ENCODE measurements at places on chromosomes 2 and 18. TPM values are rescaled to one million over a fixed set of nuclear protein-coding genes. Genes with fewer than 3 reads are reported as not detected.

Gene TMEM182
- 4.0 TPM for total RNA-seq

GRCh38 chr18:72360634-72361033 is 183.5 kb downstream of the CBLN2 start:
- DNase-seq, result no peak
- no peaks in the 10 kb centered on the region for H3K36me3 ChIP-seq
- H3K4me3 ChIP-seq, result no peak overlapping the region
- no peak overlapping the region for H3K27ac ChIP-seq
- no peaks in the 10 kb centered on the region for H3K4me1 ChIP-seq

- no peak overlapping the region for H3K4me3 ChIP-seq
- no peak for DNase-seq
- peaks cover 29% of the 10 kb centered on the region for H3K27me3 ChIP-seq
- no peaks in the 10 kb centered on the region for H3K36me3 ChIP-seq
- no peak overlapping the region for H3K27ac ChIP-seq
Measured at GRCh38 chr18:12409469-12409868, 1.7 kb downstream of the PRELID3A start.

Gene SGPP2
- total RNA-seq, result 23.0 TPM

GRCh38 chr18:3472681-3473544 is 22.9 kb downstream of the TGIF1 start:
- no peak overlapping the region for H3K27ac ChIP-seq
- no peak overlapping the region for H3K4me3 ChIP-seq
- H3K36me3 ChIP-seq, result no peaks in the 10 kb centered on the region
- H3K4me1 ChIP-seq, result peaks cover 9% of the 10 kb centered on the region

DNA sequence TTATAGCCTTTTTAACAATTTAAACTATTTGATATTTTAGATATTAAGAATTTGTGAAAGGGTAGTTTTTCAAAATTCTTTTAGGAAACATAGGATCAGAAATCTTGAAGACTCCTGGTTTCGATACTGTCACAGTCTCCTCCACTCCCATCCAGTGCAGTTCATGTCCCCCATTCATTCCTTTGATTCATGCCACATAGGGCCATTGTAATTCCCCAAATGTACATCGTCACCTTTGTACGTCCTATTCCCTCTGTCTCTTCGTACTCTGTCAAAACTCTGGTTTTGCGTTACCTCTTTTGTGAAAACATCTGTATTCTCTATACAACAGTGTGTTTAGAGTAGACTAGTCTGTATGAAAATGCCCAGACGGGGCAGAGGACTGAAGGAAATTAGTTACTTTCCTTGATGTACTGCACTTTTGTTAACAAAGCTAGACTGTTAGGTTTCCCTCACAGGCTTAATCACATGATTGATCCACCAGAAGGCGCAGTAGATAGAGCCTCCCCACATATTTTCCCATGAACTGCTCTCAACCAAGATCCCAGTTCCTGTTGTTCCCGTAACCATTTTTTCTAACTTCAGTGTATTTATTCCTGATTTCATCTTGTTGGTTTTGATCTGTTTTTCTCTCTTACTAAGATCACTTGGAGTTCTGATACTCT is 2.5 kb downstream of the MRPL35 start:
- no peak for DNase-seq
- no peak overlapping the region for H3K4me3 ChIP-seq
- no peaks in the 10 kb centered on the region for H3K27me3 ChIP-seq
- peaks cover 9% of the 10 kb centered on the region for H3K36me3 ChIP-seq

Gene LOXL3
- 1.5 TPM for total RNA-seq

Gene FOXD4L1
- 0.17 TPM for total RNA-seq

- DNase-seq, result no peak
- H3K27me3 ChIP-seq, result no peaks in the 10 kb centered on the region
Measured at GRCh38 chr2:98776136-98776535, 45.2 kb upstream of the MGAT4A start.

Gene NETO1
- total RNA-seq, result not detected

- no peak overlapping the region for H3K27ac ChIP-seq
- no peak overlapping the region for H3K4me3 ChIP-seq
- H3K36me3 ChIP-seq, result no peaks in the 10 kb centered on the region
- peaks cover 11% of the 10 kb centered on the region for H3K4me1 ChIP-seq
- DNase-seq, result no peak
- no peaks in the 10 kb centered on the region for H3K27me3 ChIP-seq
Measured at GRCh38 chr2:40123746-40124145, 328.1 kb downstream of the SLC8A1 start.

Gene ADD2
- 8.2 TPM for total RNA-seq

DNA sequence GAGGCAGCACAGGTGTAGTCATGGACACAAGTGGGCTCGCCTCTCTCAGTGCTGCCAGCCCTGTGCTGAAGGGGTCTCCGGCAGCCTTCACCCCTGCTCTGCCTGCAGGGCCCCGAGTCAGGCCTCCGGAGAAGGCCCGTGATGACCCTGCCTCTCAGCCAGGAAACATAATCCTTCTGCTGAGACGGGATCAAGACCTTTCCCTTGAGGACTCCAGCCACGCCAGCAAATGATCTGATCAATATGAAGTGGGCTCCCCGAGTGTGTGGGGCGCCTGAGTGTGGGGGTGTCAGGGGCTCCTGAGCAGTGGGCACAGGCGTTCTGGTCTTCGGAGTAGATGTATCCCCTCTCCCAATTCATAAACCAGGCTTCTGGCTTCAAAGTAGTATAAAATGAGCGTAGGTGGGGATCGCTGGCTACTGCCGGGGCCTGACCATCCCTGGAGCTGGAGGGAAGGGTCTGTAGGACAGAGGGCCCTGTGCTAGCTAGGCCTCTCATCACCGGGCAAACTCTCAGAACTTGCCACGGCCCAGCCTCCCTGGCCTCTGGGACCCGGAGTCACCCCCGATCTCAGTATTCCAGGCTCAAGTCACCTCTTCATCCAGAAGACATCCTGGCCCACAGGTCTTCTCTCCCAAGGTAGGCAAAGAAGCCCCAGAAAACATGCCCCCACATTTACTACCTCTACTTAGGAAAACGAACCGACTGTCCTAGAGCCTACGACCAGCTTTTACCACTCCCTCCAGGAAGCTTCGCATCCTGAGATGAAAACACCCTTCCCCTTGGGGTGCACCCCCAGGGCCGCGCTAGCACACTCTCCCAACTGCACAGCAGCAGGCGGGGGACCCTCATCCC is 33.6 kb downstream of the CRACDL start:
- no peak overlapping the region for H3K27ac ChIP-seq
- H3K27me3 ChIP-seq, result peaks cover 8% of the 10 kb centered on the region
- no peaks in the 10 kb centered on the region for H3K4me1 ChIP-seq
- DNase-seq, result no peak

DNA sequence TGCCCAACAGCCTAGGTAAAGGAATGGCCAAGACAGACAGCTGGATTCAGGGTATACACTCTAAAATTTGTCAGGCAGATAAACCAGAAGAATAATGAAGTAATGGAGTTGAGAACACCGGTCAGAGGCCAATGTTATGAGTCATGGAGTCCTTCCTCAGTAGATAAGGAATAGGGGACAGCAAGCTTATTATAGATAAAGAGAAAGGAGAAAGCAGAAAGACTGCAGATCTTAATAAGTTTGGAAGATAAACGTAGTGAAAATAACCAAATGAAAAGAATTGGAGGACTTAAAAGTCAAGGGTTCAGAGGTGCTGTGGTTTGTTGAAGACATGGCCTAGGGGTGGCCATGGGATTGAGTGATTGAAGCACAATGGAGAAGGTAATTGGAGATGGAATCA is 63.5 kb upstream of the NFE2L2 start:
- H3K36me3 ChIP-seq, result peaks cover 9% of the 10 kb centered on the region
- no peak for DNase-seq
- H3K27ac ChIP-seq, result no peak overlapping the region

- no peaks in the 10 kb centered on the region for H3K36me3 ChIP-seq
- H3K4me3 ChIP-seq, result no peak overlapping the region
- H3K27ac ChIP-seq, result no peak overlapping the region
- H3K4me1 ChIP-seq, result no peaks in the 10 kb centered on the region
Measured at GRCh38 chr18:75828379-75828778, 400.9 kb upstream of the SMIM21 start.

Gene GTF2A1L
- not detected for total RNA-seq

Gene NOSTRIN
- total RNA-seq, result not detected

Gene UPP2
- total RNA-seq, result not detected

Gene IGFBP2
- 33.5 TPM for total RNA-seq

GRCh38 chr18:3624935-3625741 is 175.2 kb downstream of the TGIF1 start:
- peak; percentile 91 for DNase-seq
- H3K27ac ChIP-seq, result peak overlapping the region; percentile 91
- no peaks in the 10 kb centered on the region for H3K27me3 ChIP-seq

DNA sequence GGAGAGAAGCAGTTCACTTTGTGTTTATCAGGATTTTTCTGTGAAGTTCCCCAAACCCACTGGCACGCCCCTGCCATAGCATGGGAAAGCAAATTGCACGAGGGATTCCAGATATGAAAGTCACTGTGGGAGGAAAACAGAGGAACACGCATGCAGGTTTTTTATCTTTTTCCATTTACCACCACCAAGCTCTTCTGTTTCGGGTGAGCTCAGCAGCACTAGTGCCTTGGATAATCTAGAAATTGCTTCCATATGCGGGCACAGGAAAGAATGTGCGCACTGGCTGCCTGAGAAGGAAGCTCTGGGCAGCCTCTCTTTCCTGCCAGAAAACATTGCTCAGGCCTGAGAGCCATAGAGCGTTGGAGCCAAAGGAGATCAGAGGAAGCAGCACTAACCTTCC is 65.9 kb upstream of the WIPF1 start:
- H3K27ac ChIP-seq, result no peak overlapping the region
- DNase-seq, result no peak
- H3K27me3 ChIP-seq, result no peaks in the 10 kb centered on the region
- H3K36me3 ChIP-seq, result peaks cover 9% of the 10 kb centered on the region
- no peak overlapping the region for H3K4me3 ChIP-seq

Gene CGREF1
- 15.1 TPM for total RNA-seq

Gene ANKRD53
- not detected for total RNA-seq

GRCh38 chr2:12074126-12074844 is 327.9 kb downstream of the LPIN1 start:
- no peak overlapping the region for H3K4me3 ChIP-seq
- H3K27ac ChIP-seq, result no peak overlapping the region
- no peak for DNase-seq
- peaks cover 3% of the 10 kb centered on the region for H3K27me3 ChIP-seq
- no peaks in the 10 kb centered on the region for H3K4me1 ChIP-seq

DNA sequence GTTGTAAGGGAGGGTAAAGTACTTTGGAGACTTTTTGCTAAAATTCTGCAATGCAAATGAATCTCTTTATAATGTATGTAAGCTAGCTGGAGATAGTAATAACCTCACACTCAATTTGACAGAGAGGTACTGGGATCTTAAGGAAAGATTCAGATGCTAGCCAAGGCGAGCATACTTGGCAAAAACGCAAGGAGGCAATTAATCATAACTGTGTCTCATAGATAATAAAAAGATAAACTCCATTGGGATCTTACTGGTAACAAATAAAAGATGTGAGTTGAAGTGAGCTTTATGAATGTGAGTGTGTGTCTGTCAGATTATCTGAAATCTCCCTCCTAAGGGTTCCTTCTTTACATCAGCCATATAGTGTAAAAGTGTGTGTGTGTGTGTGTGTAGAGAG is 533.0 kb downstream of the TMX3 start:
- no peak for DNase-seq
- H3K27me3 ChIP-seq, result no peaks in the 10 kb centered on the region
- H3K27ac ChIP-seq, result no peak overlapping the region
- H3K4me3 ChIP-seq, result no peak overlapping the region

DNA sequence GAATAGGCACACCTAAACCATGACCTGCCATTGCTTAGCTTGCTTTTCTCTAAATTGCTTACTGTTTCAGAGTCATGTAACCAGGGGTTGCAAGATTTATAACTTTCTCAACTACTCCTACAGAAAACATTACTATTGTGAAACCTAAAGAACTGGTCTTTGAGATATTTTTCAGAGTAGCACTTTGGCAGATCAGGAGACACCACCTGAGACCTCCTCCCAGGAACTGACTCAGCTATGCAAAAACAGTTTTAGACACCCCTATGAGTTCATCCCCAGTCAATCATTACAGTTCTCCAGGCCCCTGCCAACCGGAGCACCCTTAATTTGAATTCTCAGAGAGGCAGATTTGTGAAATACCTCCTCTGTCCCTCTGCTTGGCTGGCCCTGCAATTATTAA is 80.3 kb downstream of the MBOAT2 start:
- DNase-seq, result no peak
- H3K4me1 ChIP-seq, result peaks cover 2% of the 10 kb centered on the region
- peaks cover 11% of the 10 kb centered on the region for H3K27me3 ChIP-seq
- H3K4me3 ChIP-seq, result no peak overlapping the region
- H3K36me3 ChIP-seq, result no peaks in the 10 kb centered on the region
- H3K27ac ChIP-seq, result no peak overlapping the region

DNA sequence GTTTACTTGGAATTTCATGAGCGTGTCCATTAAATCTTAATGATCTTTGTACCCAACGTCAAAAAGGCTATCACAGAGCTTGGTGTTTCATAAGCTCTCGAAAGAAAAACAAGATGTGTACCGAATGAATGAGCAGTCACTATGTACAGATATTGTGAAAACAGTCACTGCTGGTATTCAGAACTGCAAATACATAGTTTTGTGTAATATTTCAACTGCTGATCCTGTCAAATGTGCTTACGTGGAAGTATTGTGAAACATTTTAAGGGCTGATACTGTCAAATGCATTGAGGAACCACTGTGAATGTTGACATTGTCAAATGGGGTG is 184.2 kb upstream of the KLHL29 start:
- no peak for DNase-seq
- H3K27ac ChIP-seq, result no peak overlapping the region
- no peaks in the 10 kb centered on the region for H3K4me1 ChIP-seq
- no peaks in the 10 kb centered on the region for H3K36me3 ChIP-seq
- H3K27me3 ChIP-seq, result peaks cover 2% of the 10 kb centered on the region
- no peak overlapping the region for H3K4me3 ChIP-seq

DNA sequence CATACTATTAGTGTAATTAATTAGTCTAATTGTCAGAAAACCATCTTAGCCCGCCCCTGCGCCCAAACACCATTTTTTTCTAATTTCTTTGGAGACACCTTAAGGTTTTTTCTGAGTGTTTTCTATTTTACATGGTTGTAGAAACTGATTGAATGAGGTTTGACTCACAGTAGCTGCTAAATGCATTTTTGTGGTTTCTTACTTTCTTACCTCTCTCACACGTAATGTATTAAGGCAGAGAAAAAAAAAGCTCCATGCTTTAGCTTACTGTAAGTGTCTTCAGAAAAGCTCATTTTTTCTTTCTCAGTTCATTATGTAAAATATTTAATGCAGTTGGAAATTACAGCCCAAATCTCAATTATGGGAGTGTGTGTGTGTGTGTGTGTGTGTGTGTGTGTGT is 548.5 kb upstream of the LRRTM4 start:
- H3K36me3 ChIP-seq, result no peaks in the 10 kb centered on the region
- H3K27me3 ChIP-seq, result no peaks in the 10 kb centered on the region
- H3K4me3 ChIP-seq, result no peak overlapping the region

Gene ACVR1C
- total RNA-seq, result 0.98 TPM

DNA sequence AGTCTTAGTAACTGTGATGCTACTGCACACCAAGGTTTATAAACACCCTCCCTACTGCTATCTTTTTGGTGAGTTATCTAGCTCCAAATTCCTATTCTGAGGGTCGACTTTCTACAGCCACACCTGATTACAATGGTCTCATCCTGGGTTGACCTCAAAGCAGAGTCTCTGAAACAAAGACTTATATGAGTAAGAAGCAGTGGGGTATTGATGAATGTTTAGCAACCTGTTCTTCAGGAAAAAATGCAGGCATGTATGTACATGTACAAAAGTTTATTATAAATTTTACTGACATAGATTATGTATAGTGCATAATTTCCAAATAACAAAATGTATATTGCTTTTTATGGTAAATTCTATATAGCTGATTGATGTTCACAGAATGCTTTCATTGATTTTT is 51.6 kb upstream of the FMNL2 start:
- H3K4me1 ChIP-seq, result peaks cover 4% of the 10 kb centered on the region
- no peak overlapping the region for H3K27ac ChIP-seq
- peaks cover 3% of the 10 kb centered on the region for H3K27me3 ChIP-seq

- H3K27ac ChIP-seq, result no peak overlapping the region
- H3K4me1 ChIP-seq, result no peaks in the 10 kb centered on the region
- no peaks in the 10 kb centered on the region for H3K36me3 ChIP-seq
Measured at GRCh38 chr2:138239902-138240491, 261.6 kb upstream of the SPOPL start.

Gene ELMOD3
- total RNA-seq, result 16.7 TPM

Data from activated CD4-positive, alpha-beta T cell treated with anti-CD3 and anti-CD28 coated beads, Interleukin-2, amount 10 ng/mL, durations not matched to agents 24 days and 14 days (primary cell).